ENCODE measurements at places on chromosomes 1 and 21. TPM values are rescaled to one million over a fixed set of nuclear protein-coding genes. Genes with fewer than 3 reads are reported as not detected.

GRCh38 chr1:109886827-109887226 is 23.8 kb upstream of the CSF1 start:
- no peak for DNase-seq

- DNase-seq, result no peak
Observed at GRCh38 chr1:13793088-13793730, 93.2 kb downstream of the PRDM2 start.

The SPRR2E gene
- not detected for total RNA-seq

DNA sequence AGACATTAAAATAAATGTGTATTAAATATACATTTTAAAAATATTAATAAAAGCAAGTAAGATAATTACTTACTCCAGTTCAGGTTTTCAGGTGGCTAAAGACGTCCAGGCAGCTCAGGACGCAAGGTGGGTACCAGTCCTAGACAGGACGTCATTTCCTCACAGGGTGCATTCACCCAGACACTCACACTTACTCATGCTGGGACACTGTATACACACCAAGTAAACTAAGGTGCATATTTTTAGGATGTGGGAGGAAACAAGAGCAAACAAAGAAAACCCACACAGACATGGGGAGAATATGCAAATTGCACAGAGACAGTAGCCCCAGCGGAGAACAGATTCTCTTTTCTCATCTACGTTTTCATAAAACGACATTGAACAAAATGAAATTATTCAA is 457.9 kb downstream of the BRINP3 start:
- DNase-seq, result no peak

The PDE4B gene
- 2.3 TPM for total RNA-seq

The TTC22 gene
- not detected for total RNA-seq

DNA sequence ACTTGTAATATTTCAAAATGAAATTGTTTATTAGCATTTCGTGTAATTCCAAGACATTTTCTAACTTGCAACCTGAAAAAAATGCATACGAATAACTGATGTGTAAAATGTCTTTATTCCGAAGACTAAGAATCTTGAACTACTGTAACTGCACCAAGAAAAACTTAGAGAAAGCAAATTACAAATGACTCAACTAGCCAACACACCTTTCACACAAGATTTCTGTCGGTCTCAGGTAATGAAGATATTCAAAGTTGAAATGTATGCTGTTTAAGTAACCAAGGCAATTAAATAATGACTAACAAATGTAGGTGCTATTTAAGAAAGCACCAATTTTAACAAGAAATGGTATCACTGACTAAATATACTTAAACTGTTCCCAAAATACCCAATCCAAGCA is 2.1 kb downstream of the CLSTN1 start:
- DNase-seq, result no peak
